SK-N-SH treated with all-trans-retinoic acid at 6 μM for 48 hours (cell line): ENCODE measurements at places on chromosomes 2 and 18.
A peak's percentile ranks its signal among the peaks of the same experiment; 100 is the strongest.

DNA sequence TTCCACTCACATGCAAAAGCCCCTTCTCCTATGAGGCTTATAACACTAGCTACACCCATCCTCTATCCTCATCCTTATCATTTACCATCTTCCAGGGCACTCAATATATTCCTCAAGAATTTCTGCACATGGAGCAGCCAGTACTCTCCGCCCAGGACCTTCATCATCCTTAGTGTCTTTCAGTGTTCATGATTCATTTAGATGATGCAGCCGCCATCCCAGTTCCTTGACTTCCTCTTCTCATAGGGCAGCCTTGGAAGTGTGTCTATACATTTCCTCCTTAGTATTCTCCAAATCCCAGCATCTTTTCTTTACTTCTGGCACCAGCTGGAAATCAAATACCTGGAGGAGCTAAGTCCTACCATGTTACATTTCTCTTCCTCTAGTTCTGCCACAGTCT, 3.0 kb upstream of the ITSN2 start:
- ATAC-seq: no peak

DNA sequence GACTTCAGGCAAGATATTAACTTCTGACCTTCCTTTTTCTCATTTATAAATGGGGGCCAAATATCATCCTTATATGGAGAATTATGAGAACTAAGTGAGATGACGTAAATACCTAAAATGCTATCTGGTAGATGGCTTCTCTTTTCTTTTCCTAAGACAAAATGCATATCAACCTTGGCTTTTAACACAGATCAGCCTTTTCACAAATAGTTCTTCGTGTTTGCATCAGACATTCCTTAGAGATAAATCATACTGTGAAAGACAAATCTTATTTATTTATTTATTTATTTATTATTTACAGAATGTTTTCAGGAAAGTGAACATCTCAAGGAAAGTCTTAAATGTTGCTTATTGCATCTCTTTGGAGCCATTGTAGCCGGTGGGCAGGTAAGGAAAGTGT, 62.8 kb downstream of the NBEAL1 start:
- no peak for ATAC-seq

- ATAC-seq: no peak
Measured at GRCh38 chr18:79348066-79348465, 47.7 kb upstream of the NFATC1 start.

- ATAC-seq: no peak
Measured at GRCh38 chr2:102672107-102672776, 52.9 kb downstream of the SLC9A2 start.

GRCh38 chr18:45851161-45851925, 25.9 kb downstream of the SIGLEC15 start:
- ATAC-seq: no peak

DNA sequence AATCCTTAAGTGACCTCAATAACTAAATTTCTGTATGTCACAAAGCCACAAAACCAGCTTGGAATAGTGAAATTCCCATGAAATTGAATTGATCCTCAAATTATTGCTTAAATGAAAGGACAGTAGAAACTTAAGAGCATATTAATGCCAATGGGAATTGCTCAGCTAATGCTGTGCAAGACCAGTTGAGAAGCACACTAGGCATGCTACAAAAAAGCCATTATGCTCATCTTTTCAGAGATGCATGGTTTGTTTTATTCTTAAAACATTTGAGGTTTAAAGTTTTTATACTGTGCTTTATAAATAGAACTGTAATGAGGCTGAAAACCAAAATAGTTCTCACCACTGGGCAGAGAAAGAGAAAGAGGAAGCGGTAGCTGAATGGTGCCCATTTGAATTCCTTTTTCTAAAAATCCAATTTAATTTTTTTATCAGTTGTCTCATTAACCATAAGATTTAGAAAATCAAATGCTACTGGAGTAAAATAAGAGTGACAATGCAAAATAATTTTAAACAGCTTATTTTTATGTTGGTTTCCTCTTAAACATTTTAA, 98.6 kb downstream of the LNPK start:
- ATAC-seq: no peak

DNA sequence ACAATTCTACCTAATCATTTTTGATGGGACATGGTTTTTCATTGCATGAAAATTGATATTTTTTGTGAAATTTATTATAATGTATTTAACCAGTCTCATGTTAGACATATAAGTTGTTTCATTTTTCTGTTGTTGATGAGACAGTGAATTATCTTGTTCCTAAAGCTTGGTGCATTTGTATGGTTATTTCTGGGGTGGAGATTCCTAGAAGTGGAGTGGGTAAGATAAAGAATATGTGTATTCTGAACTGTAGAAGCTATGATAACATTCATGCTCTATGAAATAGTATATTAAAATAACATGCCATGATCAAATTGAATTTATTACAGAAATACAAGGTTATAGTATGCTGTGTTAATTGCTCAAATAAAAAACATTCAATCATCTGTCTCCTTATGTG, 69.2 kb downstream of the BOLA3 start:
- ATAC-seq: no peak

DNA sequence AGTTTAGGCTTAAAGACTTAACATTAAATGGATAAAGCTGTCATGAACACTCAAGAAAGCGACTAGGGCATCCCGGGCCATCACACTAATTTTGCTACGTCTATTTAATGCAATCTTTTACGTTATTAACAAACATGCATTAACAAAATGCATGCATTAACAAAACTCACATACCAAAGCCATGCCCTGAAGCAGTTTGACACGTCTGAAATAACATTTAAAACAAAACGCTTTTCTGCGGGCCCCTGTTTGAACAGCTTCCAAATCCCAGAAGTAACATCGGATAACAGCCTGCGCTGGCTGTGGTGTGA, 458 bp downstream of the B4GALT6 start:
- ATAC-seq: no peak

GRCh38 chr2:103139628-103140268, 377.9 kb downstream of the TMEM182 start:
- ATAC-seq: no peak

DNA sequence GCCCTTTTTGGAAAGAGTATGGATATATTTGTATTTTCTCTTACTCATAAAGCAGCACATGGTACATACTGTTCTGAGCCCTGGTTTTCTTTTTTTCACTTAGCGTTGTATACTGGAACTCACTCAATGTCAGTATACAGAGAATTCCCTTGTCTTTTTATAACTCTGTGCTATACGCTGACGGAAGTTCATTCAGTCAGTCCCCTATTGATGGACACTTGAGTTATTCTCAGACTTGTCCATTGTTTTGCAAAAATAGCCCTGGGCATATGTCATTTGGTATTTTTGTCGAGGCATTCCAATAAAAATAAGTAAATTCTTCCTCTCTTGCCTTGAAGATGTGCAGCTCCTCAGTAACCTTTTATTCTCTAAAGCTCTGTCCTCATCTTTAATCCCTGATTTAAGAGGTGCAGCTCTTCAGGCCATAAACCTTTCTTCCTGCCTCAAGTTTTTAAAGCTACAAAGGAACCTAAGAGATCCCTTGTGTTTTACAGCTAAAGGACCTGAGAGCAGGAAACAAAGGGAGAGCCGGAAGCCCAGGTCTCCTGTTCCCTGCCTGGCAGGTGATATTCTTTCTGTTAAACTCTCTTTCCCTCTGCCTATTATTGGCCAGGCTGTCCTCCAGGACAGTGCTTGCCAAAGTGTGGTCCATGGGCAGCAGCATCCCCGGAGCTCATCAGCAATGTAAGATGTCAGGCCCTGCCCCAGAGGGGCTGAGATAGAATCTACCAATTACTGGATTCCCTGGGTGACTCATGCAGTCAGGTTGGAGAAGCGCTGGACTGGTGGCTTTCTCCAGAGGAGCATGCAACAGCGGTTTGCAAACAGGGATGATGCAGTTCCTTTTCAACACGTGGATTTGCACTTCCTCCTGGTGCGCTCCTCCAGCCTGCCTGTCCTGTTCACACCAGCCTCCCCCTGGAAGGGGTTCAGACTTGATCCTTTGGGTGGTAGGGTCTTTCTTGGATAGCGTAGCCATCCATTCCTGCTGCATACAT, 158.0 kb downstream of the NEDD4L start:
- peak; percentile 95 for ATAC-seq

DNA sequence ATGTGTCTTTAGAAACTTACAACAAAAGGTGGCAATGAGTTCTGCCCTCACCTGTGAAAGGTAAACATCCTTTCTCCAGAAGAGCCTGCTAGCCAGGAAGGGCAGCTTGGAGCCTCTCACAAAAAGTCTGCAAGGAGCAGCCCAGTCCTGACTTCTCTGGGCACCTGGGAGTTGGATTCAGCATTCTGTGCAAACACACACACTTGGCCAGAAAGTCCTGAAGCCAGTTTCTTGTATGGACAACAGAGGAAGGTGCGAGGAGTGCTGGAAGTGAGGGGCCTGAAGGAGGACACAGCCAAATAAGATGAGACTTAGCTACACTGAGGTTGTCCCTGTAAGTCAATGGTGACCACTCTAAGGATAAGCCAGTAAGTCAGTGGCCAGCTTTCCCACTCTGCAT, 52.4 kb upstream of the SLC1A4 start:
- no peak for ATAC-seq

GRCh38 chr2:9652898-9653479, 22.2 kb upstream of the YWHAQ start:
- no peak for ATAC-seq

- ATAC-seq: peak; percentile 18
Measured at GRCh38 chr2:20422402-20423271, 24.2 kb upstream of the RHOB start.

DNA sequence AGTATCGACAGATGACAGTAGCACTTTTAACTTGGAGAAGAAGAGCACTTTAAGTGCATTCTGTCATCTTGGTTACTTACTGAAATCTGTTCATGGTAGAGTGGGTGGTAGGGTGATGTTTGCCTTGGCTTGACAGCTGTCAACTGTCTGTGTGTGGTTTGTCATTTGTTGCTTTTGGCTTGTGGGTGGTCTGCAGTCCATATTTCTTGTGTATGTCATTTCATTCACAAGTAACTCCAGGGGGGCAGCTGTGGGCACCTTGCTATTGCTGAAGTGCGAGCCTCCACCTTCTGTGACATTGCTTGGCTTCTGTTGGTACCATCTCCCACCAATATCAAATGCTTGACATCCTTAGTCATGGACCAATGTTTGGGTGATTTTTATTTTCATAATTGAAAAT, 311.6 kb upstream of the NRP2 start:
- ATAC-seq: no peak

DNA sequence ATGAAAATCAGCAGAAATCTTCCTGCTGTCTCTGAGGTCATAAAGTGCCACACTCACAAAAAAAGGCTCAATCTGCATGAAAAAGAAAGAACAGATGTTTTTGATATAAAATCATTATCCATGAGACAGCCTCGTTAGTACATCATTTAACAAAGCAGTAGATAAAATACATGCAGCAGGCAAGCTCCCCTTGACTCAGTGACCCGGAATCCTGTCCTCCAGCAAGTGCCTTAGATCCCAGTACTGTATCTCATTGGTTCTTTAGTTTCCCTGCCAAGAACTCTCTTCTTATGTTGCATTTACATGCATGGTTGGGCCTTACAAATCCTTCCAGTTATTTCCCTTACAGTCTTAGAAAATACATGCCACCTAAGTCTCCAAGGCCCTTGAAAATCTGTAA, 148.9 kb upstream of the CCDC195 start:
- peak; percentile 53 for ATAC-seq

DNA sequence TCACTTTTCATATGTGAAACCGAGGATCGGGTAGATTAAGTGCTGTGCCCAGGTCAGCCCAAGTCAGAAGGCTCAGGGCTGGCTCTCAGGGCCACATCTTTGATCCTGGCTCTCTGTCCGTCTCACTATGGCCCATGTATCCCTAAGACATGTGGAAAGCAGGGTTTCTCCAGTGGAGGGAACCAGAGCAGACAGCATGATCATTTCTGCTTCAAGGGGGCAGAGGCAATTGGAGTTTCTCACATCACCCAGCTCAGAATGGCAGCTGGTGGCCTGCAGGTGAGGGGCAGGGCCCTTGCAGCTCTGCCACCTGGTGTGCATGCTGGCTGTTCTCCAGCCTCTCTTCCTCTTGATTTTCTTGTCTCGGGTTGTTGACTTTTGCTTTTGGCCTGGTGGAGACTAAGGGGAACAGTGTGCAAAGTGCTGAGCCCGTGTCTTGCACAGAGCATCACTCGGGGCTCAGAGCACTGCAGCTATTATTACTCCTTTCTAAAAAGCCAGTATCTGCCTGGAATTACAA, 27.0 kb downstream of the LDLRAD4 start:
- no peak for ATAC-seq

DNA sequence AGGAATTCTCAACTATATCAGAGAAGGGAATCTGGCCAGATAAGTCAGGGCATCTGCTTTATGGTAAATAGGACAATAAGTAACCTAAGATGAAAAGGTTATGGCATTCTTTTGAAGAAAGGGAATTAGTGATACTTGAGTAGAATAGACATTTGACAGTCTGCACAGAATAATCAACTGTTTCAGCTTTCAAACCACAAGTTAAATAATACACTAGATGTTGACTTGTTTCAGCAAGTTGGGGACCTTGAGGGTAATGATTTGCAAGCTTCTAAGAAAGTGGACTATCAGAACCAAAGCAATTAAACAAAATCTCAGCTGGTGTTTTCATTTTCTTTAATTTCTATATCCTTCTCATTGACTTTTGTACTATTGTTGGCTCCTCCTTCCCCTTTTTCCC, 54.5 kb downstream of the SLC39A10 start:
- no peak for ATAC-seq

DNA sequence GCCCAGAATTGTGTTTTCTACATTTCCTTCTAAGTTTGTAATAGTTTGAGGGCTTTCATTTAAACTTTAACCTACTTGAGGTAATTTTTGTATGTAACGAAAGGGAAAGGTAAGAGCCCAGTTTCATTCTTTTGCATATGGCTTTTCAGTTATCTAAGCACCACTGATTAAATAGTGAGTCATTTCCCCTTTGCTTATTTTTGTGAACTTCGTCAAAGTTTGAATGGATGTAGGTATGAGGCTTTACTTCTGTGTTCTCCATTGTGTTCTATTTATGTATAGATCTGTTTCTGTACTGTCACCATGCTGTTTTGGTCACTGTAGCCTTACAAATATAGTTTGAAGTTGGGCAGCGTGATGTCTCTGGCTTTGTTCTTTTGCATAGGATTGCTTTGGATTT, 944.8 kb upstream of the CNTNAP5 start:
- no peak for ATAC-seq

DNA sequence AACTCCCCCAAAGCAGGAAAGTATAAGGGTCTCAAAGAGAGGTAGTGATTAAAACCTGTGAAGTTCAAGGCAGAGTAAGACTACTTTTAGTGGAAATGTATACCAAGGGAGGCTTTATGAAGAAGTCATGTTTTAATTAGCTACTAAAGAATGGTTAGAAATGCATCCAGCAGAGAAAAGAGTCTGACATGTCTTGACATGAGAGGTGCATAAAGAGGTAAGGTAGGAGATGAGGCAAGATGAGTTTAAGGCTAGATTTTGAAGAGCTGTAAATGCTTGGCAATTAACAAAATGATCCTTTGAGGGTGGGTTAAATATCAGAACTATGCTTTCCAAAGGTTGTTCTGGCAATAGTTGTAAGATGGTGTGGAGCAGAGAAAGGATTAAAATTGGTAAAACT, 88.7 kb upstream of the WDSUB1 start:
- ATAC-seq: no peak

GRCh38 chr2:8659735-8660492, 21.9 kb upstream of the ID2 start:
- no peak for ATAC-seq

GRCh38 chr2:95700519-95700918, 108.7 kb downstream of the TRIM43 start:
- ATAC-seq: peak; percentile 54
